Fibroblast of the aortic adventitia (primary cell): ENCODE measurements at places on chromosomes 3 and 15. TPM values are rescaled to one million over a fixed set of nuclear protein-coding genes. Genes with fewer than 3 reads are reported as not detected.
A peak's percentile ranks its signal among the peaks of the same experiment; 100 is the strongest.

- peak; percentile 13 for DNase-seq
These were observed 778 bp downstream of the MTMR10 start for GRCh38 chr15:30990446-30991254.

Gene CDCP1
- total RNA-seq, result 1.3 and 32.8 TPM in 2 replicates

Gene CFAP100
- total RNA-seq, result not detected in 2 replicates

GRCh38 chr3:1091286-1091685 is 1.5 kb upstream of the CNTN6 start:
- no peak for DNase-seq

- peak; percentile 82 for DNase-seq
These were observed 63.3 kb downstream of the ABTB1 start for GRCh38 chr3:127735767-127736693.

Gene PLA1A
- total RNA-seq, result 1.1 TPM in 1 of 2 replicates, not detected in the other

GRCh38 chr3:134627831-134628230 is 23.0 kb downstream of the KY start:
- DNase-seq, result peak; percentile 33

Gene SKOR1
- total RNA-seq, result 0.08 and 0.09 TPM in 2 replicates

- DNase-seq, result no peak
These were observed 10.9 kb upstream of the LYSMD4 start for GRCh38 chr15:99744142-99744541.

Gene PRTG
- total RNA-seq, result 0.45 and 2.3 TPM in 2 replicates

Gene TRIP4
- total RNA-seq, result 11.8 and 25.8 TPM in 2 replicates

DNA sequence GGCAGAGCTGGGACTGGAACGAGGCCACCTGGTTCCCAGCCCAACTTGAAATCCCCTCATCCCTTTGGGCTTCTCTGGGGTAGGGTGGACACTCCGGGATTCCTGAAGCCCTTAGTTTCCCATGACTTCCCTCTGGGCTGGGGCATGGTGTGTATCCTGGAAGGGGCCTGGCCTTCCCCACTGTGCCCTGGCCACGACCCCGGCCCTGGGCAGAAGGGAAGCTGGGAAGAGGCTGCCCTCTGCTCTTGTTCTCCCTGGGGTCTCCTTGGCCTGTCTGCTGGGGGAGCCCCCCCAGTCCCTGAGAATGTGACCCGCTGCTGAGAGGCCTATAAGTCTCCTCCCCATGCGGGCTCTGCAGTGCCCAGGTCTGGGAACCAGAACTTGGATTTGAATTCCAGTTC is 104.9 kb downstream of the LINGO1 start:
- no peak for DNase-seq

DNA sequence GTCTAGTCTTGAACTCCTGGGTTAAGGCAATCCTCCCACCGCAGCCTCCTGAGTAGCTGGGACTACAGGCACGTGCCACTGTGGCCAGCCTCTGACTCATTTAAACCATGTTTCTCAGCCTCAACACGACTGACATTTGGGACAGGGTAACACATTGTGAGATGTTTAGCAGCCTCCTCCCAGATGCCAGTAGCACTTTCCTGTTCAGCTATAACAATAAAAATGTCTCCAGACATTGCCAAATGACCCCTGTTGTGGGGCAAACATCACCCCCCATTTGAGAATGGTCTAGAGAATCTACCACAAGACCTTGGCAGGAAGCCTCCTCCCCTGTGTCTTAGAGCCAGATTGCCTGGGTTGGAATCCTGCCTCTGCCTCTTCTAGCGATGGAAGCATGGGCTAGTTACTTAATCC is 8.4 kb downstream of the TMEM40 start:
- DNase-seq, result peak; percentile 92

DNA sequence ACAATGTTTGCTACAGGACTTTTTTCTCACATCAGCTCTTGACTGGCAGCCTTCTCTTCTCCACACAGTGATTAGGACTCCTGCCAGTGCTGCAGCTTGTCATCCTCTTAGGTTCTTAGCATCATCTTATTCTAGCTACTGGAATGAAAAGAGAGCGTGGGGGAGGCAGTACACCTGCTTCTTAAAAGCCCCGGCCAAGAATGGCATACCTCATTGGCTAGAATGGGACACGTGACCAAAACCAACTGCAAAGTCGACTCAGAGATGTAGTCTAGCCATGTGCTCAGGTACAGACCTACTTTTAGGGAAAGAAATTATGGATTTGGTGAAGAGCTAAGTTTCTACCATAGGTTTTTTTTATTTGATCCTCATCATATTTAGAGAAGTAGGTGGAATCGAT is 44.1 kb downstream of the RARB start:
- no peak for DNase-seq

Gene ARRDC4
- total RNA-seq, result 6.2 and 18.3 TPM in 2 replicates

GRCh38 chr3:52399593-52399992 is 45.3 kb downstream of the SEMA3G start:
- no peak for DNase-seq

DNA sequence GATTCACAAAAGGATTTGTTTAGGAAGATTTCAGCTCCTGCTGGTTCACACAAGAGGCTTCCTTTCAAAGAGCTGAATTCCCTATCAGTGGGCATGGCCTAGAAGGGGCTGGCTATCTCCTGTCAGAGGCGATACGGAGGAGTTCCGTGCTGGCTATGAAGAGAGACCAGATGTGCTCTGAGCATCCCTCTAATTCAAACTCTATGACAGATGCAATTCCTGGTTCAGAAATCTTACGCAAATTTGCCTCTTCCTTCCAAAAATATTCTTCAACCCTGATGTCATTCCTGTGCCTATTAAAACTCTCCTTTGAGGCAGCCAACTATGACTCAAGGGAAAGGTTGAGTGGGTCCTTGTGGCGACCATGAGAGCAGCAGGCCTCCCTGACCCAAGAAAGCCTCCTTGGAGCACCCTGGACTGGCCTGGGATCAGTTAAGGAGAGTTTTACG is 139.3 kb upstream of the HES1 start:
- DNase-seq, result no peak

GRCh38 chr3:60403866-60404265 is 847.4 kb downstream of the FHIT start:
- DNase-seq, result peak; percentile 1

Gene FETUB
- not detected in 2 replicates for total RNA-seq

- DNase-seq, result no peak
These were observed 1028.3 kb upstream of the NR2F2 start for GRCh38 chr15:95302206-95302605.

Gene SCN5A
- 0.08 and 0.99 TPM in 2 replicates for total RNA-seq

DNA sequence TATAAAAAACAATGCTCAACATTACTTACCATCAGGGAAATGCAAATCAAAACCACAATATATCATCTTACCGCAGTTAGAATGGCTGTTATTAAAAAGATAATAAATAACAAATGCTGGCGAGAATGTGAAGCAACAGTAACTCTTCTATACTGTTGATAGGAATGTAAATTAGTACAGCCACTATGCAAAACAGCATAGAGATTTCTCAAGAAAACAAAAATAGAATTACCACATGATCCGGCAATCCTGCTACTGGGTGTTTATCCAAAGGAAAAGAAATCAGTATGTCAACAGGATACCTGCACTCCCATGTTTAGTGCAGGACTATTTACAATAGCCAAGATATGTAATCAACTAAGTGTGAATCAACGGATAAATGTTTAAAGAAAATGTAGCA is 48.1 kb downstream of the ADAM10 start:
- DNase-seq, result no peak

DNA sequence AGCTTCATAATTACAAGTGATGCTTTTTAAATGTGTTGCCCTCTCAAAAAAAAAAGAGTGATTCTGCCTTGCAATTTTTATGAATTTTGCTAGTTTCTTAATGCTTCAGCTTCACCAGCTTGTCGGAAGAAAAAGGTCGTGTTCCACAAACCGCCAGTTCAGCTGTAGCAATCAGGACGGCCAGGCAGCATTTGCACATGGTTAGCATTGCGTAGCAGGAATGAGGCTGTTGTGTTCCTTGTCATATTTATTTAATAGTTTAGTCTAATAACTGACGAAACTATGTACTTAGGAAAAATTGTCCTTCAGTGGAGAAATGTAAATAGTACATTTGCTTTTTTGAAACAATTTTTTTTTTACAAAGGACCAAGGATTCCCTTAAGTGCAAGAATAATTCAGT is 64.9 kb upstream of the SELENOK start:
- no peak for DNase-seq

- DNase-seq, result peak; percentile 21
These were observed 20.6 kb upstream of the RBM5 start for GRCh38 chr3:50068134-50068533.

GRCh38 chr3:117079997-117080396 is 370.4 kb downstream of the TUSC7 start:
- no peak for DNase-seq

Gene RLBP1
- total RNA-seq, result not detected in 2 replicates

GRCh38 chr3:106457281-106458180 is 588.7 kb upstream of the CBLB start:
- peak; percentile 95 for DNase-seq

Gene SEMA5B
- 0.18 and 0.41 TPM in 2 replicates for total RNA-seq

DNA sequence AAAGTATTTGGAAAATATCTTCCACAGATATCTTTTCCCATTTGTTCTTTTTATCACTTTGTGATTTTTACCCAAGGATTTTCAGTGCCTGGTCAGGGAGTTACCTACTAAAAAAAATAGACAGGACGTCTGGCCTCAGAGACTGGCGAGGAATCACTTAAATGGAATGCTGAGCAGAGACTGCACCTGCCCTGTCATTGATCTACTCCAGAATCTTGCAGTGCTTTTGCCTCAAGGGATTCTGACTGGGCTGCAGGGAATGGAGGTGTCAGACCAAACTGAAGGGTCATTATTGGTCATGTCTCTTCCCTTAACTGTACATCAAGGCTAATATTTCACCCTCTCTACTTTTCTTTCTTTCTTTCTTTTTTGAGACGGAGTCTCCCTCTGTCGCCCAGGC is 12.1 kb upstream of the RYR3 start:
- DNase-seq, result no peak

DNA sequence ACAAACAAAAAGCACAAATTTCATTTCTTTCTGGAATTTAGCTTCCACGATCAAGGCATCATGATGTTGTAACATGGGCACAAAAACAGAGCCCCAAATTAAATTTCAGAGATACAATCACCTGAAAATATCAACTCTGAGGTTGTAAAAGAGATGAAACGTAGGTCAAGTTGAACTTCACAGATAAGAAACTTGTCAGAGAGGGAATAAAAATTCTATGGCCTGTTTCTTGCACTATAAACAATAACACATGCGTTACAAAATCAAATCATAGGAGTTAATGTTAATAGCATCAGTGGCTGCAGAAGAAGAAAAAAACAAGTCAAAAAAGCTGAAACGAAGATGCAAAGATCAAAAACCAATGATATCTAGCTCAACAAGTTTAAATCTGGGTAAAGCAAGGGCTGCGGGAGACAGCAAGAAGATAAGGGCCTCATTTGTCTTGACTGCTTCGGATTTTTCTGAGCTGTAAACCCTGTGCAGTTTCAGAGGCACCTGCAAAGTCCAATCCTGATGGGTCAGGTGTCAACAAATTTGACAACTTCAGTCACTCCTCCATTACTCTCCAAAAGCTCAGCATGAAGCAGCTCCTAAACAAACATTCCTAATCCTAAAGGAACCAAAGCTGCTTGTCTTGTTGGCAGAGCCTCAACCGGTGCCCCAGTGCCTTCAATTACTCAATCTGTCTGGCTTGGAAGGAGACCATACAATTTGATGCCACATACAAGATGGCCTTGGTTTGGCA is 219.8 kb downstream of the STT3B start:
- DNase-seq, result no peak

- no peak for DNase-seq
These were observed 184.4 kb upstream of the ROBO2 start for GRCh38 chr3:76855451-76855850.

GRCh38 chr3:159451067-159451466 is 537.6 kb upstream of the IL12A start:
- DNase-seq, result no peak

- no peak for DNase-seq
These were observed 32.9 kb upstream of the ETV5 start for GRCh38 chr3:186141790-186142189.

- DNase-seq, result no peak
These were observed 124.0 kb upstream of the LRRN1 start for GRCh38 chr3:3675186-3675585.

Gene TM4SF18
- 0.27 and 1.3 TPM in 2 replicates for total RNA-seq

GRCh38 chr3:121330118-121330517 is 215.7 kb downstream of the POLQ start:
- no peak for DNase-seq

- no peak for DNase-seq
These were observed 26.8 kb upstream of the CSTA start for GRCh38 chr3:122298239-122298638.

GRCh38 chr3:62708638-62709373 is 166.4 kb downstream of the CADPS start:
- no peak for DNase-seq

DNA sequence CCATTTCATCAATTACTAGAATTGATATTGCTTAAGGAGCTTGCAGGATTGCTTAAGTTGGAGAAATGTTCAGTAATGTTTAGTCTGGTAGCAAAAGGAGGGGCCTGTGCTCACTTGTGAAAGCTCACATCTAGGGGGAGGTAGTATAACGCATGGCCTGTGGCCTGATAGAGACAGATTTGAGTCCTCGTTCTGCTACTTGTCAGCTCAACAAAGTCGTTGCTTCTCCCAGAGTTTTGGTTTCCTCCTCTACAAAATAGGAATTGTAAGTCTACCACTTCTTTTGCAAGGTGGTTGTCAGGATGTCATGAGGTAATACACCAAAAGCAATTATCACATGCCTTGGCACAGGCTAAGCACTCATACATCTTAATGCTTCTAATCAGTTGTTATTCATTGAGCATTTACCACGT is 1.3 kb downstream of the ST3GAL6 start:
- DNase-seq, result no peak

DNA sequence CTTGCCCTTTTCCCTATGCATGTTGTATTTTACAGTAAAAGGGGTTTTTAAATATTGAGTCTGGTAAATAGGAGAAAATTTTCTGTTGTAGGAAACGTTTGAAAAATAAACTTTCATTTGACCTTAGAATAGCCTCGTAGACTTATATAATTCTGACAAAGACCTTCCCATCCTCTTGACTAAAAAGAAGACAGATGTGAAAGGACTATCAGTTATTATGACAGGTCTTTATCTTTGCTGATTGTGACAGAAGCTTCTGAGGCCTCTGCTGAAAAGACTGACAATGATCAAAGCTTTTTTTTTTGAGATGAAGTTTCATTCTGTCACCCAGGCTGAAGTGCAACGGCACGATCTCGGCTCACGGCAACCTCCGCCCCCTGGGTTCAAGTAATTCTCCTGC is 24.2 kb downstream of the C2CD4A start:
- DNase-seq, result no peak

DNA sequence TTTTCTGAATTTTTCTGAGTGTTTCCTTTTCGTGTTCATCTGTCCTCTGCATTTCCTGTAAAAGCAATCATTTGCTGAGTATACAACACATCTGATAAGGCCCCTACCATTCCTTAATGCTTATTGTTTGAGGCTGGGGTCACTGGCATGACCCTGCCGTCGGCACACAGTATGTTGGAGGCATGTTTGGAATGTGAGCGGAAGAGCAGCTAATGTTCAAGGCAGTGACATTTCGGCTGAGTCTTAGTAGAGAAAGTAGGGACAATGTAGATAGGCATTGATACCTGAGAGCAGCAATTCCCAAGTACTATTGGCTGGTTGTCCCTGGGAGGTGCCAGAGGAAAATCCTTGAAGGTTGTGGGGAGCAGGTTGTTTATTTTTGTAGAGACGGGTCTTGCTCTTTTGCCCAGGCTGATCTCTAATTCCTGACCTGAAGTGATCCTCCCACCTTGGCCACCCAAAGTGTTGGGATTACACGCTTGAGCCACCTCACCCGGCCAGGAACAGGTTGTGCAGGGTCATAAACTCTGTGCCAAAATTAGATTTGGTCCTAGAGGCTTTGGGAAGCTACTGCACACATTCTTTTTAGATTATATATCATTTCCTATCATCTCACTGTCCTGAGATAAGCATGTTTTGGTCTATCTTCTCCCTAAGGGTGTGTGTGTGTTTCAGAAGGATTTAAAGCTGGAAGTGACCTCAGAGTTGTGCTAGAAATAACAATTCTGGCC is 13.5 kb downstream of the PTPN23 start:
- peak; percentile 22 for DNase-seq
